ENCODE measurements at places on chromosomes 13 and 19.
A peak's percentile ranks its signal among the peaks of the same experiment; 100 is the strongest.

DNA sequence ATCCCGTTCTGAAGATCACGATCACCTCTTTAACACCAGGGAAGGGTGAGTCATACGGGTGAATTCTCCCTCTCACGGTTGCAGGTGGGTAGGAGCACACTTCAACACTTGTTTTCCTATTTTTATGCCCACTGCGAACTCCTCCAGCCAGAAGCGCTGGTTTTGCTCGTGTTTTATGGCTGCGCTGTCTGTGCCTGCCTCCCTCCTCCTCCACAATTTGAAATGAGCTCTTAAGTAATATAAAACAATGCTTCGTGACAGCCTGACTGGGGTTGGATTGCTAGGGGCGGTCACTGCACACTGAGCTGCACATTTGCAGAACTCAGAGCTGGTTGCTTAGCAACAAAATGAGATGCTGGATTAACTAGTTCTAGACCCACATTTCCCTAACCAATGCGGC is 12.9 kb downstream of the CCDC70 start:
- DNase-seq, result no peak

DNA sequence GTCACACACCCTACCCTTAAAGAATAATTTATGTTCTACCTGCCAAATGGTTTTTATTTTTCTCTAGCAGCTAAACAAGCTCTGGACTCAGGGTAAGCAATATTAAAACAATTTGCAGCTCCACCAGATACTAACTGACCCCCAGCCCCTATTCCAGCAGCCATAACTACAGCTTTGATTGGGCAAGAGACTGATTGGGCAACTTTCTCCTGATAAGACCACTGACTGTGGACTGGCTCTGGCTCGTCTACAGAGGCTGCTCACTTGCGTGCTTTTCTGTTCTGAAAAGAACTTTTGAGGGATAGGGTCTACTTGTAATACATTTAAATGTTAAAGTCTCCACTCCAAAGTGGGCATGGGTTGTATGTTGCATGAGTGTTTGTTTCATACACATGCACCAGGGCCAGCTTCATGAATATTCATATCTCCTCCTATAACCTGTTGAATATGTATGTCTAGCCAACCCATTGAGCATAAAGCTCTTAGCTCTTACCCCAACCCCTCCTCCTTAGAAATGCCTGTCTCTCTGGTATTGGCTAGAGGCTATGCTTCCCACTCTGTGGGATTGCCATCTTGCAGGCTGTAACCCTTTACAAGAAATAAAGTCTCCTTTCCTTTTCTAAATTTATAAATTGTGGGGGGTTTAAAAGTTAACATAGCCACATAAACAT is 19.9 kb downstream of the OR7A5 start:
- no peak for DNase-seq

DNA sequence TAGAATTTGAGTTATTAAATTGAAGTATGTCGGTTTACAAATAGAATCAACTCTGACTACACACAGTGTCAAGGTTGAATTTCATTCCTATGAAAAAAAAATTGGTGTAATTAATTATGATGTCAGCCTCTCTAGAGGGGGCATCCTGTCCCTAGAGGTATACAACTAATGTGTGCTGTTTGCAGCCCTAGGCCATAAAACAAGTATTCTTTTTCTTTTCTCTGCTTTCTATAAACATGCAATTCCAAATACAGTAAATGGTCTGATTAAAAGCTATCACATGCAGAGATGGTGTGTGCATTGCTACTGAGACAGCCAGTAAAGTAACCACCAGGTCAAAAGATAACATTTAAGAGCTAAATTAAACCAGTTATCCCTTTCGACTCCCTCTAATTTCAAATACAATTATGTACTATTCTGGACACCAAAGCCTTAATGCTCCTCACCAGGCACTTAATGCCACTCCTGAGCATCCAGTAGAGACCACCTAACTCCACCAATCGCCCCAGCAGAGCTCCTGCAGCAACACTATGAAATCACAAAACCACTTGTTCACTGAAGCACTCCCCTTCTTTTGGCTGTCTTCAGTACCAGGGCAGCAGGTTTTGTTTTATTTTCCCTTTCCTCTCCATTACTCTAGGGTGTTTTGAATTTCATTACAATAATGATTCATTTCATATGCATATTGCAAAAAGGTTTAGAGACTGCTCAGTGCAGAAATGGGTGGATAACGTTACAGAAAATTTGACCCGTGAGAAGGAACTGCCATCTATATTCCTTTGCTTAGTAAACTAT is 426.9 kb downstream of the PCDH9 start:
- DNase-seq, result no peak

DNA sequence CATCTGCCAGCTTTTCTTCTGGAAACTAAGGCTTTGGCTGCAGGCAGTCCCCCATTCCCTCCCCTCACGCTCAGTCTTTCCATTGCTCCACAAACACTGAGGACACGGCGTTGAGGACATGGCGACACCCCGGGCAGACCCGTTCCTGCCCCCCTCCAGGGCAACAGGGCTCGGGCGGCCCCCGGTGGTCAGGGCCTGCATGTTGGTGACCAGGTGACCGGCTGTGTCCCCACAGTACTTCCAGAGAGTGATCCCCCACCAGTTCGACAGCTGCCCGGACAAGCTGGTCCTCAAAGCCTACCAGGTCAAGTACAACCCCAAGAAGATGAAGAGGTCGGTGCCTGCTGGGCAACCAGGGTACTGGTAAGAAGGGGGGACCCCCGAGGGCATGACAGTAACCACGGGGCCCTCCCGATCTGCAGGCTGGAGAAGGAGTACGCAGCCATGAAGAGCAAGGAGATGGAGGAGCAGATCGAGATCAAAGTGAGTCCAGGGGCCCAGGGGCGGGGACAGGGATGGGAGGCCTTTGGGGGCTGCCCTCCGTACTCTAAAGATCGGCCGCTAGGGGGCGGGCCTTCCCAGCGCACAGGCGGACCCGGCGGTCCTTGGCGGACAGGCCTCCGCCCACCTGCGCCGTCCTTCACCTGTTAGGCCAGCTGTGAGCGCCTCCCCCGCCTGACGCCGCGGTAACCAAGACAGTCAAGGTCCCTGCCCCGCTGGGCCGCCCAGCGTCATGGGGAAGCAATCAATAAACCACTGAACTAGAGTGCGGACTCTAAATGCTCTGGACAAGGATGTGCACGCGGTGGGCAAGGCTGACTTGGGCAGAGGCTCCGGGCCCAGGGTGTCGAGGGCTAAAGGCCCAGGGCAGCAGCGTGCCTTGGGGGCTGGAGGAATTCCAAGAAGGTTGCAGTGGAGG is 21.1 kb downstream of the PRR36 start:
- DNase-seq, result peak; percentile 43

- no peak for DNase-seq
These were observed 422 bp upstream of the MTUS2 start for GRCh38 chr13:28819735-28820098.
